Lower lobe of right lung (tissue), 2 donors: ENCODE measurements at places on chromosomes 3 and 15.

GRCh38 chr15:97234851-97235610, 725.5 kb upstream of the ARRDC4 start:
- DNase-seq, result no peak

GRCh38 chr3:77052051-77052501, 12.2 kb downstream of the ROBO2 start:
- DNase-seq, result no peak

- no peak for DNase-seq
Observed at GRCh38 chr15:29074045-29074444, 188.3 kb downstream of the APBA2 start.

- DNase-seq, result no peak
Observed at GRCh38 chr3:53040351-53040820, 5.5 kb downstream of the SFMBT1 start.

DNA sequence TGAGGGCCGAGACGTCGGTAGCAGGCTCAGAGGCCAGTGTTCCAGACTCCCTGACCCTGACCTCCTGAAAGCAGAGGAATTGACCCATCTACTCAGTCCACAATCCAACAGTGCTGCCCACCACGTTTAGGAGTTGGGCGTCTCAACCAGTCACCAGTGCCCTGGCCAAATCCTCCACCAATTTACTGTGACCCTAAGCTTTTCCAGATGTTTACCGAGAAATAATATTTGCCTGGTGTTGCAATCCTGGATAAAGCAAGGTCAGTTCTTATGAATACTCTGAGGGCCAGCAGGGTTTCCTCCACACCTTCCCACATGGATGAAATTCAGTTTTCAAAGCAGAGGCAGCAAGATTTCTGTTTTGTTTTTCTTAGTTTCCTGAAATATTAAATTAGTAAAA, 7.5 kb upstream of the APOD start:
- DNase-seq, result no peak
